ENCODE measurements at places on chromosomes 3 and 15. TPM values are rescaled to one million over a fixed set of nuclear protein-coding genes. Genes with fewer than 3 reads are reported as not detected.

DNA sequence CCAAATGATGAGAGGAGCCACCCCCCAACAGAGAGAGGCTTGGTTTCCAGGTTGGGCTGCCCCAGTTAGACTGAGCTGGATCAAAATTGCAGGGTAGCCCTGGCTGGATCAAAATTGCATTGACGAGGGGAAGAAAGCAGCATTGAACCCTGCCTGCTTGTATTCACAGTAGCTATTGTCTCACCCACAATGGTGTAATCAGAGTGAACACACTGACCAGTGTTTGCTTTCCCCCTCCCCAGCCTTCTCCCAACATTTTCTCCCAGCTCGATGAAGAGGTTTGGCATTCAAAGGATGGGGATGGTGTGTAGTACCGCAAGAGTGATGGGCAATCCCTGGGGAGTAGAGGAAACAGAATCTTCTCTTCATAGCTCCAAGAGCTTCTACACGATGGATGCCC lies 223.8 kb downstream of the ADAMTS9 start:
- DNase-seq: no peak

DNA sequence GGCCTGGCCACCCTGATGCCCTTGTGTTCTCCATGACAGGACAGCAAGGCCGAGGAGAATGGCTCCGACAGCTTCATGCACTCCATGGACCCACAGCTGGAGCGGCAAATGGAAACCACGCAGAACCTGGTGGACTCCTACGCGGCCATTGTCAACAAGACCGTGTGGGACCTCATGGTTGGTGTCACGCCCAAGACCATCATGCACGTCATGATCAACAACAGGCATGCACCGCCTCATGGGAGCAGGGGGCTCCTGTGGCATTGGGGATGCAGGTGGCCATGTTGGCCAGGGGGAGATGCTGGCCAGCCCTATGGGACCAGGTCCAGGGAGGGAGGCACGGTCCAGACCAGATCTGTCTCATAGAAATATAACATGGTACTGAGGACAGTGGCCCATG lies 62.9 kb downstream of the GOLGA8B start:
- DNase-seq: no peak

- no peak for DNase-seq
Measured at GRCh38 chr3:99713440-99713839, 75.0 kb downstream of the COL8A1 start.

- DNase-seq: no peak
Measured at GRCh38 chr3:42827023-42827422, 17.8 kb downstream of the ACKR2 start.

- no peak for DNase-seq
Measured at GRCh38 chr3:112149136-112149535, 16.1 kb upstream of the GCSAM start.

GRCh38 chr3:58008141-58009025 lies at the start of gene FLNB:
TSS of gene FLNB (plus strand) at chr3:58008422. CDS start at chr3:58008565, 143 bp downstream.
- peak; percentile 93 for DNase-seq

GRCh38 chr3:119751423-119751822 lies 30.5 kb upstream of the NR1I2 start:
- DNase-seq: no peak

DNA sequence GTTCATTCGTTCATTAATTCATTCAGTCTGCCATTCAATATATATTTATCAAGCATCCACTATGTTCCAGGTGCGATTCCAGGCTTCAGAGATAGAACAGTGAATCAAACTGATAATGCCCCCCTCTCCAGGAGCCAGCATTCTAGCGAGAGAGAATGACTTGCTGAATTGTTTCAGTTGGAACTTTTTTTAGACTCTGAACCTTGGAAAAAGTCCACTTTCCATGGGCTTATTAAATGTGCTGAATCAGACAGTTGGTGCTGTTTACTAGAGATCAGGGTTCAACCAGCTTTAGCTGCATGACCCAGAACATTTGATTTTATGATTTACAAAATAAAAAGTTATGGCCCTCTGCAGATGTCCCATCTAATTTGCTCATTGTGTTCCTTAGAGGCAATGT lies 213.2 kb downstream of the THSD4 start:
- DNase-seq: no peak

- DNase-seq: no peak
Measured at GRCh38 chr3:122508135-122508914, 6.4 kb downstream of the KPNA1 start.

DNA sequence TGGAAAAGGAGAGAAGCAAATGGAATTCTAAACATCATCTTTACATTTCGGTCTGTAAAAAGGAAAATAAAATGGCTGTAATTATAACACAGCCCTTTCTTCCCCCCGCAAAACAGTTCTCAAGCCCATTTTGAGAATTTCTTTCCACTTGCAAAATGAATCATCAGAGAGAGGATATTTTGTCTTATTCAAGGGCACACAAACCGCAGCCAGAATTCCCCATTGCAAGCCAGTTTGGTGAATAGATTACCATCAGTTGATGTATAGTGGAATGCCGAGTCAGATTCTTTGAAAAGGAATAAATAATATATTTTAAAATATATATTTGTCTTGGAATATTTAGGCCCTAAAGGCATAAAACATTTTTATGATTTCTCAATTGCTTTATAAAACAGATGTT lies 420.4 kb upstream of the SEMA6D start:
- no peak for DNase-seq

- no peak for DNase-seq
Measured at GRCh38 chr3:42078677-42079076, 12.5 kb upstream of the TRAK1 start.

- DNase-seq: no peak
Measured at GRCh38 chr15:42130246-42130986, 26.0 kb downstream of the PLA2G4F start.

- DNase-seq: no peak
Measured at GRCh38 chr3:86787091-86787490, 203.9 kb downstream of the VGLL3 start.

- DNase-seq: no peak
Measured at GRCh38 chr3:59655418-59656015, 605.7 kb upstream of the CFAP20DC start.

DNA sequence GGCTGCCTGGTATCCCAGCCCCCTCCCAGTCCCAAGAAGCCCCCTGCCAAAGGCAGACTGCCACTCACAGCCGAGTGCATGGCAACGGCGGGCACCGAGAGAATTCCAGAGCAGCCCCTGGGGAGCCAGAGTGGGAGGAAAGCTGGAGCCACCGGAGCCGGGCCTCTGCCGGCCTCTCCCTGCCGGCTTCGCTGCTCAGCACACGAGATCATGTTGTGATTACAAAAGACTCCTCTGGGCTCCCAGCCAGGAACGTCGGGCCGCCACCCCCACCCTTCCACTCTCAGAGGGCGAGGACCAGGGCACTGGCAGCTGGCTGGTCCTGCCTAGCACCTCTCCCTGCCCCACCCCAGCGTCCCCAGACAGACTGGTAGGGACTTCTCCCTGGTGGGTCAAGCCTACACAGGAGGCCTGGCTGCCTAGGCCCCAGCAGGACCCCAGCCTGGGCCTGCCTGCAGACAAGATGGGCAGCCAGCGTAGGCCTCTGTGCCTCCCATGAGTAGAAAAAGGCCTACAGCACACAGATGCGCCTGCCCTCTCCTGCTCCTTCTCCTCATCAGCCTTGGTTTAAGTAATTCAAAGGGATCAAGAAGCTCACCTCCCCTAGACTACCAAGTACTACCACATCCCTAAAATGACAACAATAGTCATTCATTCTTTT lies at the start of gene CCDC9B:
Gene CCDC9B (minus strand): TSS at position 200 of the 661 bp plus-strand sequence. CDS start 120 bp downstream, at position 80.
- DNase-seq: no peak

DNA sequence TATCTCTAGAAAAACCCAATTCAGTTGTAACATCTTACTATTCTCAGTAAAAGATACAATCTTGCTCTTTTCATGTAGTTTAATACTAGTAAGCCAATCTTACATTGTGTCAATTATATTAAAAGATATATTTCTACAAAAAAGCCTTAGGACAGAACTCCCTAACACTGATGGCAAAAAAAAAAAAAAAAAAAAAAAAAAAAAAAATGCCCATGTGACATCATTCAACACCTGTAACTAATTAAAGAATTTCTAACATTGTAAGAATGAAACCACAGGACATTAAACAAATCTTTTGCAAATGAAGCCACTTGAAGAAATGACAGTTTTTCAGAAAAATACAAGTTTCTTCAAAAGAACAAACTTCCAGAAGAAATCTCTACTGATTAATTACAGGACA lies 119.8 kb downstream of the SUCLG2 start:
- DNase-seq: no peak

DNA sequence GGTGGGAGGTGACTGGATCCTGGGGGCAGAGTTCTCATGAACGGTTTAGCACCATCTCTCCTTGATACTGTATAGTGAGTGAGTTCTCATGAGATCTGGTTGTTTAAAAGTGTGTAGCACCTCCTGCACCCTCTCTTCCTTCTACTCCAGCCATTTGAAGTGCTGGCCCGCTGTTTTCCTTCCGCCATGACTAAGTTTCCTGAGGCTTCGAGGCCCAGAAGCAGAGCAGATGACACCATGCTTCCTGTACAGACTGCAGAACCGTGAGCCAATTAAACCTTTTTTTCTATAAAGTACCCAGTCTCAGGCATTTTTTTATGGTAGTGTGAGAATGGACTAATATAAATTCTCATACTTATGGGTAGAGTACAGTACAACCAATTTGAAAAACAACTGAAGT lies 123.6 kb upstream of the BHLHE40 start:
- no peak for DNase-seq

GRCh38 chr3:62479326-62479725 lies 106.0 kb upstream of the FEZF2 start:
- DNase-seq: no peak

DNA sequence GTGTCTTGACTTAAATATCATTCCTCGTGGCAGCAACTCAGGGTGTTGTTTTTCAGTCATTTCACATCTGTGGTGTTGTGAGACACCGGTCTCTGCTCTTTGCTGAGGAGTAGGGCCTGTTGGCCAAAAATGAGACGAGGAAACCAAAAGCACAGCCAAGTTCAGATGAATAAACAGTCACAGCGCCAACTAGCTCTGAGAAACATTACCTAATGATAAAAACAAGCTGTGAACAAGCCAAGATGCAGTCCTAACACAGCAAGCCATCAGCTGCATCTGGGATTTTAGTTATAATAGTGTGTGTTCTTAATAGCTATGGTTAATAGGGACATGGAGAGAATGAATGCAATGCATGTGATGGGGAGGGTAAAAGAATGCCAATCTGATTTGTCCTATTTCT lies 843.4 kb upstream of the DPPA4 start:
- no peak for DNase-seq

DNA sequence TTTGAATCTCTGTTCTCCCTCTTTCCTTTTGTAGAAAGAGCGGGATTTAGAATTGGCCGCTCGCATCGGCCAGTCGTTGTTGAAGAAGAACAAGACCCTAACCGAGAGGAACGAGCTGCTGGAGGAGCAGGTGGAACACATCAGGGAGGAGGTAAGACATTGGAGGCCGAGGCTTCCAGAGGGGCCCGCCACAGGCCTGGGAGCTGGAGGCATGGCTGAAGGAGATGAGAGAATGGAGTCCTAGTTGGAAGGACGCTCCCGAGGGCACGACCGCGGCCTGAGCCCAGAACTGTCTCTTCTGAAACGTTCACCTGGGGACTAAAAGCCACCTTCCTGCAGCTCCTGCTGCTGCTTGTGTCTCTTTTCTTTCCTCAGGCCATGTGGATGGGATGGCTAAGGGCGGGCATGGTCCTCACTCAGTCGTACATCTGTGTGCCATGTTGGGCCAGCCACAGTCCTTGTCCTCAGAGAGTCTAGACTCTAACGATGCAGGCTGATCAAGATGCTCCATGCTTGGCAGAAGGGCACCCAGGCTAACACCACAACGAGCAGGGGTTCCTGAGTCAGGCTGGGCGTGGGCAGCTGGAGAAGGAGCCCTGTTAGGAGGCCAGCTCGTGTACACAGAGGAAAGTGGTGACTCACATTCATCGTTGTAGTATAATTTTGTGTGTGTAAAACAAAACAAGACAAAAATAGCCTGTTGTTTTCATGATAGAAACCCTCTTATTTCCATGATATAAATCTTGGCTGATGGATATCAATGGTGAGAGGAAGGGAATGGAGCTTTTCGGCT lies 81.1 kb downstream of the CCK start:
- no peak for DNase-seq

DNA sequence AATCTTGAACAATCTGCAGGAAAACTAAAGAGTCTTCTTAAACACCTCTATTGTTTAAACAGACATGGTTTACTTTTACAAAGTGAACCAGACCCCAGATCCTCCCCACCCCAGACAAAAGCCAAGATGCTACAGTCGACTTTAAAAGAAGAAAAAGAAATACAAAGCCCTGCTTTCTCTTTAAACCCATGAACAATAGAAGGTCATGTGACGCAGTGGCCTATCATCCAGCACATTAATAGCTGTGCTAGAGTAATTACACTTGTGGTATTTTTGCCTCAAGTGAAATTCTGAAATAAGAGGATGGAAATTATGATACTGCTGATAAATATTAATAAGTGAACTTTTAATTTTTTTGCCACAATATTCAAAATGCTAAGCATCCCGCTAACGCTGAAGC lies 613.4 kb downstream of the FOXP1 start:
- DNase-seq: no peak

DNA sequence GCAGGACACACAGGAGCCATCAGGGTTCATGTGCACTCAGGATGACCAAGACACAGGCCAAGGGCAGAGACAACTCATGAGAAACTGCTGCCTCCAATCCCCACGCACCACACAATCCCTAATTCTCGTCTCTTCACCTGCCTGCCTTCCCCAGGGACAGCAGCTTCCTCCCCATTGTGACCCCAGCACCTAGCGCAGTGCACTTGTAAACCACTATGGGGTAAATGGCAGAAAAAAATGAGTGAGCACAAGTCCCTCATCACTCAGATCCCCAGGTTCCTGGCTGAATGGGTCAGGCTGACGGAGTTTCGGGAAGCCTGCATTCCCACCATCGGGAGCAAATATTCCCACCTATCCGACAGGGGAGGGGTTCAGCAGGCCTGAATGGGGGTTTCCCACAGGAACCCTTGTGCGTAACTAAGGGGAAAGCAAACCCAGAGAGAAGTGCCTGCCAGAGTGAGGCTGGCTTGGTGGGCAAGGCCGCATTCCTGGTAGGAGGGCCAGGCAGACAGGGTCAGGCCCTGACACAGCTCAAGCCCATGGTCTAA lies 18.8 kb downstream of the PLXNB1 start:
- DNase-seq: no peak

Gene TICRR
- 21.0 TPM for total RNA-seq

Gene CYP8B1
- total RNA-seq: not detected

Gene CCR3
- not detected for total RNA-seq

Gene PLSCR5
- not detected for total RNA-seq

Gene ZCWPW2
- not detected for total RNA-seq

Gene CTXN2
- 0.07 TPM for total RNA-seq

Gene TMEM62
- 18.7 TPM for total RNA-seq

Gene HRG
- not detected for total RNA-seq

Gene NUDT16
- 8.4 TPM for total RNA-seq

Gene P2RY12
- not detected for total RNA-seq

Gene SH2D7
- not detected for total RNA-seq

Gene GPR171
- 159 TPM for total RNA-seq
